Cerebellum (tissue), 4 donors: ENCODE measurements at places on chromosomes 12 and 14.

- no peak for DNase-seq
Measured at GRCh38 chr12:4012977-4013968, 140.1 kb upstream of the PARP11 start.

DNA sequence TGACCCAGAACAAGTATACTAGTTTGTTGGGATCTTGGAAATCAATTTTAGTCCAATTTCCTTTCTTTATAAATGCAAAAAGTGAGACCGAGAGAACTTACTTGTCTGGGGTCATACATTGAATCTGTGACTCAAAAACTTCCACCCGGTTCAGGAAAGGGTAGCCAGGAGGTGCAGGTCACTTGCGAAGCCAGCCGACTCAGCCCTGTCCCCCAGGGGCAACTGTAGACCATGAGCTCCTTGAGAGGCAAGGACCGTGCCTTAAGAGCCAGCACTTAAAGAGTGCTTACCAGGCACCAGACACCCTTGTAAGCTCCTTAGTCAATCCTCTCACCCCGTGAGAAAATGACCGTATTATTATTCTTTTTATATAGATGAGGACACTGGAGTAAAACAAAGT, 505 bp upstream of the BCDIN3D start:
- DNase-seq, result no peak

GRCh38 chr12:81570234-81570633, 188.9 kb downstream of the PPFIA2 start:
- no peak for DNase-seq

DNA sequence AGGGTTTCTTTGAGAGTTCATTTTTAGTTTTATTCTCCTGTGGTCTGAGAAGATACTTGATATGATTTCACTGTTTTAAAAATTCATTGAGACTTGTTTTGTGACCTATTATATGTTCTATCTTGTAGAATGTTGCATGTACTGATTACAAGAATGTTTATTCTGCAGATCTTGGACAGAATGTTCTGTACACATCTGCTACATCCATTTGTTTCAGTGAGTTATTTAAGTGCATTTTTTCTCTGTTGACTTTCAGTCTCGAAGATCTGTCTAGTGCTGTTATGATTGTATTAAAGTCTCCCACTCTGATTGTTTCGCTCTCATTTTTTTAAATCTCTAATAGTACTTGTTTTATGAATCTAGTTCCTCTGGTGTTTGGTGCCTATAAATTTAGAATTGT, 1319.8 kb downstream of the TMEM121 start:
- DNase-seq, result no peak

GRCh38 chr12:14774906-14775635, 28.2 kb downstream of the WBP11 start:
- DNase-seq, result no peak

DNA sequence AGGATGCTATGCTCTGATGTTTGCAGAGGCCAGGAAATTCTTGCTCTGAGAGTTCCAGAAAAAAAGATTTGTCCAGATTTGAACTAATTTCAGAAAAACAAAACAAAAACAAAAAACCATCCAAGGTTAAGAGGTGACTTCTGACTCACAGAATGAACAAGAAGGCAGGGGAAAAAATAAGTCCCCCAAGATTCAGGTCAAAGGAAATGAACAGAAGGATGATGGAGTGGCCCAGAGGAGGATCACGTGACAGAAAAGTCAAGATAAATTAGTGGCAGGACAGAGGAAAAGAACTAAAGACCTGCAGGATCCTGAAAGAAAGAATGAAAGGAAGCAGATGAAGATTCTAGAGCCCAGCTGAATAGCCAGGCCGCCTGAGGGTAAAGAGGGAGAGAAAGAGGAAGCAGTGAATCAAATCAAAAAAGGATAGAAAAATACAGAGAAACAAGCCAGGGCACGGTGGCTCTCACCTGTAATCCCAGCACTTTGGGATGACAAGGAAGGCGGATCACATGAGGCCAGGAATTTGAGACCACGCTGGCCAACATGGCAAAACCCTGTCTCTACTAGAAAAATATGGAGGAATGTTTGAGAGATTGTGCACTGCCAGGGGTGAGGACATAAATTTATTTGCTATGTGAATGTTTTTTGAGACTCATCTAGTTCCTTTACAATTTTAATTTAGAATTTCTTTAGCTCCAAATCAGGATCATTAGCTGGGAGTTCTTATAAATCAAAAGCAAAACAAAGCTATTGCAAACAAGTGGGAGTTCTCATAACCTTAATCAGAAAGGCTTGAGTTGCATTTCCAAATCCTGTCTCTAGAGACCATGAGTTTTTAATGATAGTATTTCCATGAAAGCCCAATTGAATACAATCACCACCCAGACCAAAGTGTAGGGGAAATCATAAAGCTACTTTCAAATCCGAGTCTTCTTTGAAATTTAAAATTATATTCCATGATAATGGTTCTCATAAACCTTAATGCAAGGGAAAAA, 217.1 kb upstream of the PLEKHG7 start:
- no peak for DNase-seq

- no peak for DNase-seq
Measured at GRCh38 chr12:101703487-101703886, 6.0 kb downstream of the CHPT1 start.

GRCh38 chr14:100535287-100536120, 51.7 kb downstream of the BEGAIN start:
- no peak for DNase-seq

- peak; percentile 86 for DNase-seq
Measured at GRCh38 chr14:97978341-97978740, 1181.2 kb downstream of the VRK1 start.

GRCh38 chr14:89025561-89026236, 201.2 kb downstream of the TTC8 start:
- no peak for DNase-seq

GRCh38 chr14:63292805-63293204, 25.9 kb downstream of the GPHB5 start:
- DNase-seq, result no peak

DNA sequence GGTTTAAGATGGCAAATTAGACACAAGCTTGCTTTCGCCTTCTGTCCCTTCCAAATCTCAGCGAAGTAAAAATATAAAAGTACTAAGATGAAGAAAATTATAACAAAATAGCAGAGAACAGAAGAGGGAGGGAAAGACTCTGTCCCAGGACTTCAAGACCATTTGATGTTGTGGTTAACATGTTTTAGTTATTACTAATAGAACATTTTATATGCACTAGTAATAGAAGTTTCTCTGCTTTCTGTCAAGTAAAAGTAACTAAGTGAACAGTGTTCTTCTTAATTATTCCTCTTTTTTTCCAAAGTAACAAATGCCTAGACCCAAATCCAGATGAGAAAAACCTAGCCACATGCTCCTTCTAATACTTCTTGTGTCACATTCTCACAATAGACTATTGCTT, 85.1 kb upstream of the DAAM1 start:
- DNase-seq, result no peak

- no peak for DNase-seq
Measured at GRCh38 chr14:23814527-23815256, 138.9 kb upstream of the DHRS4 start.

DNA sequence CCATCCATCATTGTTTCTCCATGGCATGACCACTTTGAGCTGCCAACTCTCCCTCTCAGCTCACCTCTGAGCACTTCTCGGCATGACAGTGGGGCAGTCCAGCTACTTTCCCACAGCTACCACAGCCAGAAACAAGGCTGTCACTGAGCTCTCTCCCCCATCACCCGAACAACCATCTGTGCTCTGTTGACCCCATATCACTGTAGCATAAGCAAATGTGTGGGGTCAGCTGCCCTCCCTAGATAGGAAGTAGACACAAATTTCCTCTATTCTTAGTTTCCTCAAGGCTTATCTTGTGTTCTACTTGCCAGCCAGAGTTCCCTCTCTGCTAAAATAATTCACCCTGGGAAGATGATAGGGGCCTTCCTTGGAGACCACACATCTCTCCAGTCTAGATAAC, 82.6 kb upstream of the FUT8 start:
- no peak for DNase-seq
